Keratinocyte (primary cell): ENCODE measurements at places on chromosomes 6 and 20. TPM values are rescaled to one million over a fixed set of nuclear protein-coding genes. Genes with fewer than 3 reads are reported as not detected.

- H3K27ac ChIP-seq, result no peak overlapping the region
- no peaks in the 10 kb centered on the region for H3K36me3 ChIP-seq
- H3K4me1 ChIP-seq, result peaks cover 11% of the 10 kb centered on the region
These were observed 842 bp downstream of the SLC25A27 start for GRCh38 chr6:46653439-46654195.

GRCh38 chr6:51513891-51514747, 573.3 kb downstream of the PKHD1 start:
- H3K4me3 ChIP-seq, result no peak overlapping the region
- no peaks in the 10 kb centered on the region for H3K27me3 ChIP-seq
- peak overlapping the region; percentile 60 for H3K27ac ChIP-seq
- no peaks in the 10 kb centered on the region for H3K36me3 ChIP-seq
- peaks cover 20% of the 10 kb centered on the region for H3K4me1 ChIP-seq

DNA sequence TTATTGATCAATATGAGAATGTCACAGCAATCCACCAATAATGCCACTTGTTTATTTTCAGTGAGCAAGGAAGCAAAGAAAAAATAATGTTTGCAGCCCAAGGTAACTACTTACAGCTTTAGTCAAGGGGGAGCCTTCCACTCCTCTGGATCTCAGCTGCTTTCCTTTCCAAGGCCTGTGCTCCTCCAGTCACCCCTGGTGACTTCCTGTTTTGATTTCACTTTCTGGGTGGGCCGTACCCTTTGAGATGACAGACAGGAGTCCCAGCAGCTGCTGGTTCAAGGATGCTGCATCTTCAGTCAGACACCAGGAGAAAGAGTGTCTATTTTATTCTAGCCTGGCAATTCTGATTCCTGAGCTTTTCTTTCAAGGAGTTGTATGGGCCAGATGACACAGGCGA, 5.6 kb upstream of the VNN2 start:
- no peak overlapping the region for H3K4me3 ChIP-seq
- no peak overlapping the region for H3K27ac ChIP-seq
- no peaks in the 10 kb centered on the region for H3K36me3 ChIP-seq
- no peak for DNase-seq
- H3K27me3 ChIP-seq, result no peaks in the 10 kb centered on the region
- H3K4me1 ChIP-seq, result peaks cover 8% of the 10 kb centered on the region

GRCh38 chr6:1997702-1998101, 247.7 kb downstream of the GMDS start:
- no peak for DNase-seq
- H3K27ac ChIP-seq, result no peak overlapping the region
- H3K36me3 ChIP-seq, result no peaks in the 10 kb centered on the region
- H3K4me3 ChIP-seq, result no peak overlapping the region

DNA sequence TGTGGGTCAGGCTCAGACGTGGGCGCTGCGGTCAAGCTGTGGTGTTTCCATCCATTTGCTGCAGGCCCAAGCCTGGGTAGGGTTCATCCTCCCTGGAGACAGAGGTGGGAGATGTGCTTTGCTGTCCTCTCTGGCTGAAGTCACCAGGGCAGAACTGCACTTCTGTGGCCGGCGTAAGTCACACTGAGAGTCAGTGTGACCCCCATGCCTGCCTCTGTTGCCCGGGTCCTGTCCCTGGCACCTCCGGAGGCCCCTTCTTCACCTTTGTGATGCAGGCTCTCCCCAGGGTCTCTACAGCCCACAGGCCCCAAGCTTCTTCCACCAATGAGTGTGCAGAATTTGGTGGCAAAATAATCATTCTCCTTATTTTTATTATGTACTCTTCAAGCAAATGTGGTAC, 53.8 kb upstream of the DACT2 start:
- peaks cover 18% of the 10 kb centered on the region for H3K27me3 ChIP-seq
- H3K4me1 ChIP-seq, result no peaks in the 10 kb centered on the region
- H3K4me3 ChIP-seq, result no peak overlapping the region
- no peak overlapping the region for H3K27ac ChIP-seq

GRCh38 chr6:5478380-5478779, 217.1 kb downstream of the FARS2 start:
- no peak for DNase-seq
- no peaks in the 10 kb centered on the region for H3K36me3 ChIP-seq
- no peaks in the 10 kb centered on the region for H3K4me1 ChIP-seq
- H3K27me3 ChIP-seq, result no peaks in the 10 kb centered on the region

DNA sequence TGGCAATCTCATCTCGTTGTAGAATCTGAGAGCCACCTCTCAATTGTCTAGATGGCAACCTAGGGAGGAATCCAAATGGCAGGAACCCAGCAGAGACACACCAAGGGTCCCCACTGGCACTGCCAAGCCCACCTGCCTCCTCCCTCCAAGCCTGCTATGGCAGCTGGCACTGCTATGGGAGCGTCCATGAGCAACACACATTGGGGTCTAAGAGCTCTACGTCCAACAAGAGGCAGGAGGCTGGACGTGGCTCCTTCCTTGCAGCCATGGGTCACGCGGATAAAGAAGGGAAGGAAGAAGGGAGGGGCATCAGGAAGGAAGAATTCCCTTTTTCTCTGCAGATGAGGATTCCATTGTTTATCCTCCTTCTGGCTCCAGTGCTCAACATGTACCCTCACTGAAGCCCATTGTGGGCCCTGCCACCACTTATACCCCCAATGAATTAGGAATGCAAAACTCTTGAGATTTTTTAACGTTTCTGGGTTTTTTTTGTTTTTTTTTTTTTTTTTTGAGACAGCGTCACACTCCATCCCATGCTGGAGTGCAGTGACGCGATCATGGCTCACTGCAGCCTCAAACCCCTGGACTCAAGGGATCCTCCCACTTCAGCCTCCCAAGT, 17.3 kb downstream of the ATP9A start:
- H3K4me3 ChIP-seq, result no peak overlapping the region
- no peak for DNase-seq
- peak overlapping the region; percentile 74 for H3K27ac ChIP-seq

TMEM170B gene
- polyA plus RNA-seq, result 0.03 to 0.08 TPM (median 0.05 TPM) in 3 replicates
